ENCODE measurements at places on chromosomes 3 and 15. TPM values are rescaled to one million over a fixed set of nuclear protein-coding genes. Genes with fewer than 3 reads are reported as not detected.
A peak's percentile ranks its signal among the peaks of the same experiment; 100 is the strongest.

The TP63 gene
- total RNA-seq = not detected

The CSPG4 gene
- 8.9 TPM for total RNA-seq

GRCh38 chr15:71057143-71057542 lies 58.1 kb upstream of the THSD4 start:
- DNase-seq = no peak

The PSTPIP1 gene
- 0.76 TPM for total RNA-seq

- DNase-seq = no peak
Measured at GRCh38 chr3:64228110-64228509, 2.8 kb upstream of the PRICKLE2 start.

DNA sequence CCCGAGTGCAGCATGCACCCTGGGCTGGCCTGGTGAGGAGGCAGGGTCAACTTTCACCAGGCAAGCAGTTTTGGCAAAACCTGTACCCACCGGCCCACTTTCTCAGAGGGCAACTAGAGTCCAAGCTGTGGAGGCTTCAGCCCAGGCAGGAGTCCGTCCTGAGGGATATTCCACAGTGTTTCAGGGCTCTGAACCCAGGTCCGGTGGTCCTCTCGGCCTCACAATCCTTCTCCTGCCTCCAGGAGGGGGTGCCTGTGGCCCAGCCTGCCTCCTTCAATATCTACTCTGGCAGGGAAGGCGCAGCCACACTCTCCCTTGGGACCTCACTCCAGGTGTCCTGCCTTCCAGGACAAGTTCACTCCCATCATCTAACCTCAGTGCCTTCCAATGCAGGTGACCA lies 3.9 kb downstream of the PLA2G4E start:
- no peak for DNase-seq

GRCh38 chr3:151460228-151460627 lies 633 bp downstream of the IGSF10 start:
- peak; percentile 35 for DNase-seq

The HTR3E gene
- total RNA-seq = not detected

GRCh38 chr3:74314696-74315095 lies 299.8 kb downstream of the CNTN3 start:
- no peak for DNase-seq

The PLSCR4 gene
- total RNA-seq = 0.97 TPM

All from HT-29 (cell line).